ENCODE measurements at places on chromosomes 1 and 21. TPM values are rescaled to one million over a fixed set of nuclear protein-coding genes. Genes with fewer than 3 reads are reported as not detected.

DNA sequence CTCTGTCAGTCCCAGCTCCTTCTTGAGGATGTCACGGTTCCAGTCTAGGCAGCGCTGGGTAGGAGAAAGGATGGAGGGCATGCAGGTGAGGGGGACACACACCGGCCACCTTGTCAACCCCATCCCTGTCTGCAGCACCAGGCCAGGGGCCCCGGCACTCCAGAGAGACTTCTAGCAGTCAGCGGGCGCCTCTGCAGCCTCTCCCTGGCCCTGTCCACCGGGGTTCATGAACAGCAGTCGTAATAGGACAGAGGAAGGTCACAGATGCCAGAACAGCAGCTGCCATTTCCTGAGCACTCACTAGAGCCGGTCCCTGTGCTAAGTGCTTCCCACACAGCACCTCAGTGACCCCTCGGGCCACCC is 16.3 kb upstream of the SDHB start:
- H3K27me3 ChIP-seq: no peaks in the 10 kb centered on the region
- no peak overlapping the region for H3K4me3 ChIP-seq
- no peak overlapping the region for H3K27ac ChIP-seq
- no peaks in the 10 kb centered on the region for H3K36me3 ChIP-seq
- DNase-seq: no peak

- DNase-seq: no peak
- H3K27me3 ChIP-seq: no peaks in the 10 kb centered on the region
- H3K4me3 ChIP-seq: no peak overlapping the region
- H3K4me1 ChIP-seq: no peaks in the 10 kb centered on the region
- no peaks in the 10 kb centered on the region for H3K36me3 ChIP-seq
- H3K27ac ChIP-seq: peak overlapping the region; percentile 88
Measured at GRCh38 chr1:164587617-164588501, 28.9 kb downstream of the PBX1 start.

- DNase-seq: no peak
- H3K27ac ChIP-seq: no peak overlapping the region
- H3K4me3 ChIP-seq: no peak overlapping the region
- H3K4me1 ChIP-seq: no peaks in the 10 kb centered on the region
- H3K36me3 ChIP-seq: no peaks in the 10 kb centered on the region
- no peaks in the 10 kb centered on the region for H3K27me3 ChIP-seq
Measured at GRCh38 chr1:12136916-12137610, 29.7 kb upstream of the TNFRSF1B start.

DNA sequence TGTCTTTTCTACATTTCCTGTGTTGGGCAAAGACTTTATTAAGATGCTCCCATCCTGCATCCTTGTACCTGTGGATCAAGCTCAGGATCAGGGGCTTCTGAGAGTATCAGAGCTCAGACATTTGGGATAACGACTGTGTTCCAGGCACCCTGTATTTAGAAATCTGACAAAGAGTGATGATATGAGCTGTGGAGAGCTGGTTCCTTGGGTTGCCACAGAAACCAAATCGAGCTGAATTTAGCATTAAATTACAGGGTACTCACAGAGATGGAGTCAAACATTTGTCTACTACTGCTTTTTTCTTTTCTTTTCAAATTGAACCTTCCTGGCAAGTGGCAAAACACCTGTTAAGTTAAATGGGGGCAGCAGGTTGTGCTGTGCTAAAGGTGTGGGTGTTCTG is 110.6 kb downstream of the XCL2 start:
- no peaks in the 10 kb centered on the region for H3K36me3 ChIP-seq
- no peaks in the 10 kb centered on the region for H3K27me3 ChIP-seq
- H3K4me1 ChIP-seq: no peaks in the 10 kb centered on the region
- DNase-seq: no peak
- no peak overlapping the region for H3K4me3 ChIP-seq
- no peak overlapping the region for H3K27ac ChIP-seq

GRCh38 chr1:169890761-169891538 is 2.7 kb downstream of the SCYL3 start:
- no peak for DNase-seq
- H3K27me3 ChIP-seq: no peaks in the 10 kb centered on the region
- H3K27ac ChIP-seq: peak overlapping the region; percentile 34
- H3K36me3 ChIP-seq: no peaks in the 10 kb centered on the region
- H3K4me3 ChIP-seq: no peak overlapping the region
- peaks cover 6% of the 10 kb centered on the region for H3K4me1 ChIP-seq

Gene SIM2
- not detected for total RNA-seq

Gene ANKRD35
- total RNA-seq: not detected

Measured in Peyer's patch (tissue), 4 donors.